Skeletal muscle cell (primary cell): ENCODE measurements at places on chromosomes 2 and 18.

DNA sequence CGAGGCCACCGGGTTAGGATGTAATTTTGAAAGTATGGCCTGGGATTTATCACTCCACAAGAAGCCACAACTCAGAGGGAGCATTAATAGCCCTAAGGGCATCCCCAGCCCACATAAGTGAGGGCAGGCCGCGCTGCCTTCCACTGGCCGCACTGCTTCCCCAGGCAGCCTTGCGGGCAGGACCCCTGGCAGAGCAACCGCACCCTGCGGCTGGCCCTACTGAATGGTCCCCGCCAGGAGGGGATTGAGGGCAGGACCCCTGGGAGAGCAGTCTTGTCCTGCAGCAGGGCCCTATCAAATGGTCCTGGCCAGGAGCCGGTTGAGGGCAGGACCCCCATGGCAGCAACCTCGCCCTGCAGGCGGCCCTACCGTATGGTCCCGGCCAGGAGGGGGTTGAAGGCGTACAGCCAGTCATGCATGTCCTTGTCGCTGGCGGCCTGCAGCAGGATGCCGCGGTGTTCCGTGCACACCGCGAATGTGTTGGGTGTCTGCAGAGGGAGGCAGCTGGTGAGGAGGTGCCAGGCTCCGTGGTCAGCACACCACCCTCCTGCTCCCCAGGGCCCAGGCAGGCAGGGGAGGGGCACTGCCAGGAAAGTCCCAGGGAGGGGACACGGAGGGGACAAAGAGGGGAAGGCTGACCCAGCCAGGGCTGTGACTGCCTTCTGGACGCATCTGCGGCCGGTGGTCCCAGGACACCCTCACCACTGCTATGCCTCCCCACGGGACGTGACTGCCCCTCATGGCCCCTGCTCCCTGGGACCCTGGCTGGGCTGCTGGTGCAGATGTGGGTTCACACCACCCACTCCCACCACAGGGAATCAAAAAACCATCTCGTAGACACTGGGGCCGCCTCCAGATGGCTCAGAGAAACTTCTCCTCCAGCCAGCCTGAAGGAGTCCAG lies 26.3 kb downstream of the AQP12A start:
- DNase-seq, result no peak

DNA sequence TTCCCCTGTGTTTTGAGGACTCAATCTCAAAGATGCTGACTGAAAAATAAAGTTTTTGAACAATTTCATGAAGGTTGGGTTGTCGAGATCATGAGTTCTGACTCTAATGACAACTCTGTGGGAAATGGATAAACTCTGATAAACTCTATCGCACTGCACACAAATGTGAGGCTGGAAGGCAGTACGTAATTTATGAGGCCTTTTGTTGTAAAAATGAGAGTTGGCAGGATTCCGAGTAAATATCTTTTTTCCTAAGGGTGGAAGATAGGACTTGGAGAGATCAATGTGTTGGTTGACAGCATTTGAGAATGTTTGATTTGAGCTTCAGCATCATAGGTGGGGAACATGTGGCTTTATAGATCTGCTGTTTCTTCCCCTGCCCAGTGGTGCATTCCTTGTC lies 90.4 kb downstream of the SPTBN1 start:
- DNase-seq, result no peak

DNA sequence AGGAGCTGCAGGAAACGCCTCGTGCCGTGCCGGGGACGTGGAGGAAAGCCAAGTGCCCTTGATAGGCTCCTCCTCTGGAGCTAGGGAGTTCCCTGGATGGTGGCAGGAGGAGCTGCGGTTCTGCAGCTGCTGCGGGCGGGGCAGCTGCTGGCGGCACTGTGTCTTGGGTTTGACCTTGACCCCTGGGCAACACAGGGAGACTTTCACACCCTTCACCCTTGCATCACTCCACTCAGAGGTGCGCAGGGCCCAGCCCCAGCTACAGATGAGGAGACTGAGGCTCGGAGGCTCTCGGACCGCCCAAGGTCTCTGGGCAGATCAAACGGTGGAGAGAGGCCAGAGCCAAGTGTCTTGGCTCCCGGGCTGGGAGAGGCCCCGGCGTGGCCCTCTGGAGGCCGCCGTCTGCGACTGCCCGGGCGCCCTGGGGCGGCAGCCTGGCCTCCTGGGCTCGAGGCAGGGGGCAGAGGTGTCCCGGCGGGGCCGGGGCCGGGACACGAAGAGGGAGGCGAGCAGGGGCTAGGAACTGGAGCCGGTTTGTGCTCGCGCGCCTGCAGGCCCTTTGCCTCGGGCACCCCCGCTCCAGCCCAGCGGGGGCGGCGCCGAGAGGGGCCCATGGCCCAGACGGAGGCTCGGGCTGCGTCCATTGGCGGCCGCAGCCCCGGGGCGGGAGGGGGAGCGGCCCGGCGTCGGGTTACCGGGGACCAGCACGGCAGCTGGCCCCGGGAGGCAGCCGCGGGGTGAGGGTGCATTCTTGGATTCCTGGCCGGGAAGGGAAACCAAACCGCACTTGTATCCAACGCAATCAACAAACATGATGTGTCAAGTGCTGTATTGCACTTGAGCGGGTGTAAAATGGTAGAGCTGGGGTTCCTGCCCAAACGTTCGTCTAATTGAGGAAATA lies 129.6 kb upstream of the SLC1A4 start:
- peak; percentile 87 for DNase-seq

GRCh38 chr2:160920791-160921303 lies 239.4 kb upstream of the TANK start:
- peak; percentile 86 for DNase-seq

- DNase-seq, result no peak
Measured at GRCh38 chr2:143950704-143951103, 569.2 kb downstream of the ZEB2 start.

GRCh38 chr2:17470855-17471641 lies 47.2 kb downstream of the RAD51AP2 start:
- DNase-seq, result no peak

DNA sequence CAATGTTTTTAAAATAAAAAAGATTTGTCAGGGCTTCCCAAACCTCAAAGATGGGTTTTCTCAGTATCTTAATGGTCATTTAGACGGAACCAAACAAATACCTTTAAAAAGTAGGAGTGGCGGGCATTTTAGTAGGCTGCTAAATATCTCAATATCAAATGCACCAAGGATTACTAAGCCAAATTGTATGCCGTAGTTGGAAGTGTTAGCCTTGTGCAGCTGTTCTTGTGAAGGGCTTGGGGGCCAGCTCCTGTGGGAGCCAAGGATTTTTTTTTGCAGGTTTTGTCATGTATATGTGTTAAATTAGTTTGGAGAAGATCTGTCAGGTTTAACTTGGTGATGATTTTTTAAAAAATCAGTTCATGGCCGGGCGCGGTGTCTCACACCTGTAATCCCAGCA lies 52.1 kb downstream of the ACTR2 start:
- DNase-seq, result no peak

- DNase-seq, result no peak
Measured at GRCh38 chr18:37702841-37703240, 137.2 kb upstream of the CELF4 start.

DNA sequence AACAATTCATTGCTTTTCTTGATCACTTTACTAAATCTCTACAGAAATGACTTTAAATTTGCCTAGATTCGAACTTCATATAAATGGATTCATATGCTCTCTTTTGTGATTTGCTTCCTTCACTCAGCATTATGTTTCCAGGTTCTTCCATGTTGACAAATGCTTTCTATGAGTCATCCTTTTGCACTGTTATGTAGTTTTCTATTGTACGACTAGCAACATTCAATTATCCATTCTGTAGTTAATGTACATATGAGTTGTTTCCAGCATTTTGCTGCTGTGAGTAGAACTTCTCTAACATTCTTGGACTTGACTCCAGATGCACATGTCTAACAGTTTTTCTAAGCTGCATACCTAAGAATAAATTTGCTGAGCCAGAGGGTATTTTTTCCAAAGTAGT lies 66.5 kb upstream of the NEUROD1 start:
- no peak for DNase-seq
